Stimulated activated CD8-positive, alpha-beta memory T cell treated with anti-CD3 and anti-CD28 coated beads, Interleukin-7, amount 100 ng/mL, for 1 hour (primary cell): ENCODE measurements at places on chromosomes 4 and X.

GRCh38 chr4:170306208-170306607, 216.5 kb upstream of the AADAT start:
- no peak for DNase-seq

GRCh38 chr4:32042486-32043247, 1322.5 kb downstream of the PCDH7 start:
- DNase-seq, result no peak

- DNase-seq, result no peak
Measured at GRCh38 chr4:90152024-90152423, 24.8 kb downstream of the CCSER1 start.

DNA sequence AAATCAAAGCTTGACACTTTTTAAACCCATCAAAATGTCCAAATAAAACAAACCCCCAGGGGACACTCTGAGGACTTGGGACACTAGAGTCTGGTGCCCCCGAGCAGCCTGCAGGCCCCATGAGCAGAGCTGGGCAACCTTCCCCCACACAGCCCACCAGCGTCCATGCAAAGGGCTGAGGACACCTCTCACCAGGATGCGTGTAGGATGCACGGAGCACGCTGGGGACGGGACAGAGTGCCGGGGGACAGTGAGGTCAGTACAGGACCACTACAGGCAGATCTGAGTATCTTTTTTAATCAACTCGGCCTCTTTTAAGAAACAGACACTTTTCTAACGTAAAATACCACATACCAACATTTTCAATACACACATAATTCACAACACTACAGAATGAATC, 6.9 kb downstream of the GAK start:
- no peak for DNase-seq

GRCh38 chrX:17412692-17413091, 37.7 kb downstream of the NHS start:
- DNase-seq, result no peak

- no peak for DNase-seq
Measured at GRCh38 chr4:57039345-57039744, 60.6 kb downstream of the POLR2B start.

- DNase-seq, result no peak
Measured at GRCh38 chrX:33970028-33970967, 161.8 kb downstream of the FAM47A start.

GRCh38 chr4:10201381-10202223, 85.0 kb upstream of the WDR1 start:
- DNase-seq, result no peak

- no peak for DNase-seq
Measured at GRCh38 chr4:106548446-106549044, 180.0 kb upstream of the GIMD1 start.

GRCh38 chr4:38273407-38273806, 313.2 kb downstream of the PTTG2 start:
- no peak for DNase-seq

DNA sequence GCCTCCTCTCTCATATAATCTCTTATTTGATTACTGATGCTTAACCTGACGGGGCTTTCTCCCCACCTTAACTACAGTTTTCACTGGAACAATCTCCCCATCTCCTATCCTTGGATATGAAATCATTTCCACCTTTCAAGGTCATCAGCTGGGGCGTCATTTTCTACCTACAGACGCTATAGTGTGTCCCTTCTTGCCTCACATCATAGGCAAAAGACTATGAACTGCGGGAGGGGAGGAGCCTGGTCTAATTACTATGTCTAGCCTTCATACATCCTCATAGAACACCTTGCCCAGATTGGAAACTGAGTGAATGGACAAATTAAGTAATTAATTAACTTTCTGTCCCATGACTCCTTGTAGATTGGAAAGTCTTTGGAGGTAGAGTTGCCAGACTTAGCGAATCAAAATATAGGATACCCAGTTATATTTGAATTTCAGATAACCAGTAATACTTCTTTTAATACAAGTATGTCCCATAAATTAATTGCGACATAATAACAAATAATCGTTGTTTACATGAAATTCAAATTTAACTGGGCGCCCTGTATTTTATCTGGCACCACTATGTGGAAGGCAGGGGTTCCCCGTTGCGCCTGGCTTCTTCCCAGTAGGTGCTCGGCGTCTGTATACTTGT, 752 bp upstream of the ATP6AP2 start:
- no peak for DNase-seq

GRCh38 chr4:83599183-83599582, 63.3 kb downstream of the GPAT3 start:
- no peak for DNase-seq

- DNase-seq, result no peak
Measured at GRCh38 chr4:140020457-140021361, 133.3 kb downstream of the MAML3 start.

- no peak for DNase-seq
Measured at GRCh38 chr4:154622598-154622997, 10.1 kb upstream of the FGG start.

DNA sequence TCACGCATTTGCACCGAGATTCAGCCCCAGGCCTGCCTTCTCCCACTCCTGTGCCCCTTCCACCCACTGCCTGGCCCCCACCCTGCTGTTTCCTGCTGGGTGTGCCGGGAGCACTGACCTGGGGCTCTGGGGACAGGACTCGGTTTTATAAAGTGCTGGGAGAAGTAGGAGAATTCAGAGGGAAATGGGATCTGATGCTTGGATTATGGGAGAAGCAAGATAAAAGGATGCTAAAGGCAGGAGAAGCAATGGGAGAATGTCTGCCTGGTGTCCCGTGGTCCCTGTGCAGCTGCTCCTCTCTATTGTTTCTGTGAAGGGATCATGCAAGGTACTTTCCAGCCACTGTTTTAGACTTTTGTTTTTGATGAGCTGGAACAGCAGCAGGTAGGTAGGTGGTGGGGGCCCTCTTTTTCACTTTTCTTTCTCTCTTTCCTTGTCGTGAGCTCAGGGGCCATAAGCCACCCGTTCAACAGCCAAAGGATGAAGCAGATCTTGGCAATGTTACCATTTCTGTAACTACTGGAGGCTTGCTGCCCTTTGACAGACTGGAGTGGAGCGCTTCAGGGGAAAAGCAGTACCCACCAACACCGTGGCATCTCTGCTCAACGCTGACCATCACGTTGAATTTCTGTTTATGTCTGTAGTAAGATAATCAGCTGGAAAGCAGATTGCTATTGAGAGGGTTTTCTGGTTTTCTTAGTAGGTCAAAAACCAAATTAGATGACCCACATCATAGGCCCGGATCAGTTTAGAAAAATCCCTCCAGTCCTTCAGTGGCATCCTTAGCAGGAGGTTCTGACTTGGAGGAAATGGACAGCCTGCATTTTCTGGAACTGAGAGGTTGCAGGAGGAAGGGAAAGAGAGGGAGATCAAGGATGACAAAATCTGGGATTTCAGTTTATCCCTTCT, 63.8 kb upstream of the ENPP6 start:
- no peak for DNase-seq

DNA sequence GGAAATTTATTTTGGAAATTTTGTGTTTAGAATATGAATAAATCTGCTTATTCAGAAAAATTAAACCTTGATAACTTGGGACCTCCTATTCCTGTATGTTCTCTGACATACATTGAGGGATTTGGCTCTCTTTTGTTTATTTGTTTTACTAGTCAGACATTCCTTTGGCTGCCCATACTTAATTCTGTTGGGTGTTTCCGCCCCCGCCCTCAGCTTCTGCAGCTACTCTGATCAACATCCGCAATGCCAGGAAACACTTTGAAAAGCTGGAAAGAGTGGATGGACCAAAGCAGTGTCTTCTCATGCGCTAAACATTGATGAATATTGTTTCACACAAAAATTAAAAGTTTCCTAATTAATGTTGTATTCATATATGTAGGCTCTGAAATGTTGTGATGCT, 40.5 kb downstream of the RRAGB start:
- DNase-seq, result no peak

GRCh38 chr4:24568425-24568824, 15.9 kb downstream of the DHX15 start:
- DNase-seq, result no peak

DNA sequence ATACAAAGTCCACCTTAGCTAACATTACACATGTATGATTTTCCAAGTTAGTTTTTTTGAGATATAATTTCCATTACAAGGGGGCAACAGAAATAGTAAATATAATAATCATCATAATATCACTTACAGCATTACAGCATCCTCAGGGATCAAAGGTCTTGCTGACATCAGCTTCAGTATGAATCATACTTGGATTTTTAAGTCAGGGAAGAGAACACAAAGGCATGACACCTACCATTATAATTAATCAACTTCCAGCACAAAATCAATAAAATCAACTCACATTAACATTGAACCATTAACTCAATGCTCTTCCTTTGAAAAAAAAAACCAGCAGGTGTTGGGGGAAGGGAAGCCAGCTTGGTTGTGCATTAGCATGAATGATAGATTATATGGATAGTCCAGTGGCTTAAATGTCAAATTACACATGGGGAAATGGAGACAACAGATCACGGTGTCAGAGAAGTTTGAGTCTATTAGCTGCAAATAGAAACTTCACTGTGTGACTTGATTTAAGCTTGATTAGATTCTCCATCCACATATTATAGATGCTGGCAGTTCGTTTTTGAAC, 66.9 kb upstream of the CAPN6 start:
- no peak for DNase-seq

DNA sequence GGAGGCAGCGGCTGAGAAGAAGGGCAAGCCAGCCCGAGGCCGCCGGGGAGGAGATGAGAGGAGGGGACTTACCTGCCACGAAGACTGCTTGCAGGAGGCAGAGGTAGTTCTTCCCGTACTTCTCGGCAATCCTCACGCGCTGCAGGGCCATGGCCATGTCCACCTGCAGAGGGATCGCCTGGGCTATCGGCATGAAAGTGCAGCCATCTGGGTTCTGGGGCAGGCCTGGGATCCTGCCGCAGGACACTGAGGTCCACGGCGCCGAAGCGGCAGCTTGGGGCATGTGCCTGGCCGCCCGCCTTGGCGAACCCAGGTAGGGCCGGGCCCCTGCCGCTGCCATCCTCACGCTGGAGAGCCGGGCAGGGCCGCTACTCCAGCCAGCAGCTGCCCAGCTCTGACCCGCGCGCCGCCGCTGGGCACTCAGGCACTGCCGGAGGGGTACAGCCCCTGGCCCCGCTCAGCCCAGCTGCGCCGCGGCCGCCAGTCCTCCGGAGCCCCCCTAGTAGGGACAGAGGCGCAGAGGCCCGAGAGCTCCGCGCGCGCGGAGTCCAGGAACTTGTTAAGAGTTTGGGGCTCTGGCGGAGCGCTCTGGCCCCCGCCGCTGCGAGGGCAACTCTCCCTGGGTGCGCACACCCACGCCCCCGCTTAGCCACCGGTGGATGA, 16.0 kb downstream of the MCF2 start:
- no peak for DNase-seq

- DNase-seq, result no peak
Measured at GRCh38 chr4:181345931-181346330, 897.3 kb upstream of the TENM3 start.

DNA sequence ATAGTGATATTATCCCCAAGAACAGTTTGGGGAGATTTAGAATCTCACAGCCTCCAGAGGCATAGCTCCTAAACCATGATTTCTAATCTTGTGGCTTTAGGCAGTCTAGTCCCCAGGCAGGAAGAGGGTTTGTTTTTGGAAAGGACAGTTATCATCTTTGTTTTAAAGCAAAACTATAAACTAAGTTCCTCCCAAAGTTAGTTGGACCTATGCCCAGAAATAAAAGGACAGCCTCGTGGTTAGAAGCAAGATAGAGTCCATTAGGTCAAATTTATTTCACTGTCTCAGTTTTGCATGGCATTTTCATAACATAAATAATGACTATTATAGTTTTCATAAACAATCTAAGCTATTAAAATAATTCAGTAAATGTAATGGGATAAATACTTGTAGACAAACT, 120.5 kb downstream of the MAGEC2 start:
- no peak for DNase-seq

GRCh38 chr4:22504447-22504846, 11.4 kb downstream of the ADGRA3 start:
- no peak for DNase-seq

DNA sequence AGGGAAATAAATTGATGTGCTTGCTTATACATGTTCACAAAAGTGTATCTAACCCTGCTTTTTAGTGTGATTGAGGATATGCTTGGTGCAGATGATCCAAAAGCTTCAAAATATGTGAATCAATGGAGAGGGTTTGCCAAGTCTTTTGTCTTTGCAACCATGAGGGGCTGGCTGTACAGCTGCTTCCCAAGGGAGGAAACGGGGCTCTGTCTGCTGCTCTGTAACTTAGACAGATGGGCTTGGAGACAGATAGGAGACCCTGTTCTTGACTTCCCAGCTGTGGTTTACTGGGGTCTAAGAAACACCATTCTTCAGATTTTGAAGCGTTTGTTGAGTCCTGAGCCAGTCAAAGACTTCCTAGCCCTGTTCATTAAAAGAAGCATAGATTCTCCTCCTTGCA, 152.3 kb downstream of the DCLK2 start:
- no peak for DNase-seq

- DNase-seq, result no peak
Measured at GRCh38 chr4:2792711-2793585, at the start of gene SH3BP2. TSS of gene SH3BP2 (plus strand) at chr4:2793085. CDS start at chr4:2820618, 27,533 bp downstream.

DNA sequence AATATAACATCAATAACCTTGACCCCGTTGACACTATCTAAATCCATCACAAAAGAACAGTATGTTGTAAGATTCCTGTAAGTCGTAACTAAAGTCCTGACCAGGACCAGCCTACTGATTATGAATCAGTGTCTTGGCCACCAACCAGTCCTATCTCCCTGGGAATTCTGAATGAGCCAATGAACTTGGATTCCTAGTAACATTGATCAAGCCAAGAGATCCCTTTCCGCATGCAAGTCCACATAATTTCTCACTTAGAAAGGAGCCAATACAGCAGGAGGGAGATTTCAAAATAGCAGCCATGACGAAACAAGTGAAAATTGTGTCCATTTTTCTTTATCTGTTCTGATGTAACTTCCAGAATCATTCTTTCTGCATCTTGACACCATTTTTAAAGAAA, 9.5 kb downstream of the XPNPEP2 start:
- DNase-seq, result no peak
